Posterior vena cava (tissue), 2 donors: ENCODE measurements at places on chromosomes 13 and 19.
A peak's percentile ranks its signal among the peaks of the same experiment; 100 is the strongest.

DNA sequence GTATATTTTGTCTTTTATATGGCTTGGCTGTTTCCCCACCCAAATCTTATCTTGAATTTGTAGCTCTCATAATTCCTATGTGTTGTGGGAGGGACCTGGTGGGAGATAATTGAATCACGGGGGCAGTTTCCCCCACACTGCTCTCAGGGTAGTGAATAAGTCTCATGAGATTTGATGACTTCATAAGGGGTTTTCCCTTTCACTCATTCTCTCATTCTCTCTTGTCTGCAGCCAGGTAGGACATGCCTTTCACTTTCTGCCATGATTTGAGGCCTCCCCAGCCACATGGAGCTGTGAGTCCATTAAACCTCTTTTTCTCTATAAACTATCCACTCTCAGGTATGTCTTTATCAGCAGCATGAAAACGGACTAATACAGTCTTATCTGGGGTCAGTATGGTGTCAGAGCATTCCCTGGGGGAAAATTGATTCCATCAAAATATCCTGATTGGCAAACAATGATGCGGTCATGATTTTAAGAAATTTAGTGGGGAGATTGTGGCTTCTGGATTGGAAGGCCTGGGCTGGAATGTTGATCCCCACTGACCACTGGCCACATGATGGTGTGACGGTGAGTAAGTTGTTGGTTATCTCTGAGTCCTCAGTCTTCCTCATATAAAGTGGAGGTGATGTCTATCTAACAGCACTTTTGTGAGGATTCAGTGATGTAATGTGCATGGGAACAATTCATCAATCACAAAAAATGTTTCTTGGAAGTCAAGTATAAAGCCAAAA is 27.5 kb upstream of the ANKRD10 start:
- DNase-seq: no peak

DNA sequence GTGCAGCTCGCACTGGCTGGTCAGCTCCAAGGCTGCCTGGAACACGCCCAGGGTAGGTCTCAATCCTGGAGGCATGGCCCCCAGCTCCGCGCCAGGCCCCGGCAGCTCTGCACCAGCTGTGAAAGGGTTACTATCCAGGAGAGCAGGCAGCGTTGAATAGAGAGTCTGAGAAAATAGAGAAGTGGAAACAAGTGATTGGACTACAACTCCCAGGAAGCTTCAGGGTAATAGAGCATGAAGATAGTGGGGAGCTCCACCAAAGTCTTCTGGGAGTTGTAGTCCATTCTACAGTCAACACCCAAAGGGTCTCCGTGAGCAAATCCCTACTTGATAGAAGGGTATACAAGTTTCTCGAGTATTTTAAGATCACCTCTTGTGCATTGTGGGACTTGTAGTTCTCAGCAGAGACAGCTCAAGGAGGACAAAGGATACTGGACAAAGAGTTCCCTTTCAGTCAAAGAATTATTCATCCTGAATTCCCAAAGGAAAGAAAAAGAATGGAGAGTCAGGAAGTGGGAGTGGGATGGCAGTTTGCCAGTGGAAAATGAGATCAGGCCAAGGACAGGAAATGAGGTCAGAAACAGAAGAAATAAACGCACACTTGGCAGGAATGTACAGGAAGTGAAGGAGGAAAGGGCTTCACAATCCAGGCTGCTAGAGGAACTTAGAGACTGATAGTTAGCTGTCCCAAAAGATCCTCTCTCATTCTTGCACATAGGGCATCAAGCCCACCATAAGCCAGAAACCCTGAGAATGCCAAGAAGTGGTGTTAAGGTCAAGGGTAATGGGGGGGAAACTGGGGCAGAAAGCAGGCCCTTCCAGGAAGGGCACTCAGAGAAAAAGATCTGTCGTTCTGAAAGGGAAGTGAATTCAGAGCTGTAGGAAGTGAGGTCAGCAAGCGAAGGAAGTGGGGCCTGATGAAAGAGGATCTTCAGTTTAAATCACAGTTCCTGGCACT is 5.5 kb upstream of the MAMSTR start:
- no peak for DNase-seq

GRCh38 chr19:29285187-29285687 is 72.3 kb upstream of the UQCRFS1 start:
- no peak for DNase-seq

DNA sequence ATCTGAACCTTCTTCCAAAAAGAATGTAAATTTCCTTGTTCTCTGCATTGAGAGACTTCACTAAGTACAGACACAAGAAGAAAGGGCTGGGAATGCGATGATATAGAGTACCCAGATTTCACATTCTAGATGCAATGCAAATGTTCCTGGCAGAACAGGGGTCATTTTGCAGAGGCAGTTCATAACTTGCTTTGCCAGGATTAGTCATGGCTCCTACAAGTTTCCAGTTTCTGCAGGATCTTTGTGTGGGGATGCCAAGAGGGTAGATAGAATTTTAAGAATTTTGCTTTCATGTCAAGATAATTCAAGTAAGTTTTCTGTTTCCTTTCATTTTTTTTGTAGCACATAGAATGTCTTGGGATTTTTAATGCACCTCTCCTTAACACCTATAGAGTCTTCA is 181.2 kb downstream of the FGF9 start:
- no peak for DNase-seq

DNA sequence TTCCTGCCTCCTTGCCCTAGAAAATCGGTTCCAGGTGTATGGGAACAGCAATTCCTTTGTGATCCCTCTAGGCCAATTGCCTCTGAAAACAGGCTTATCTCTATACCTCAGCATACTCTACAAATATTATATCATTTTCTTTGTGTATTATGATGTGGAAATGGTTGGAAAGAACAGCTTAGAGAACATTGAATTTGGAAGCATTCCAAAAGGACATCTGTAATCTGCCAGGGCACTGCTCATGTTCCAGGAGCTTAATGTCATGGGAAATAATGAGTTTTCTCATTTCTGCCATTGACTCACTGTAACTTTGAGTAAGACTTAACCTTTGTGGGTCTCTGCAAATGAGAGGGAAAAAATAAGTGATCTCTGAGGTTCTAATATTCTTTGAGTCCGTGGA is 147.3 kb downstream of the UFM1 start:
- DNase-seq: no peak

- no peak for DNase-seq
Measured at GRCh38 chr19:10207026-10207425, 12.3 kb upstream of the DNMT1 start.

- DNase-seq: no peak
Measured at GRCh38 chr13:32627793-32628192, 41.5 kb downstream of the PDS5B start.

GRCh38 chr19:53906211-53907192 is 2.6 kb upstream of the CACNG7 start:
- peak; percentile 89 for DNase-seq

- no peak for DNase-seq
Measured at GRCh38 chr13:105282406-105283285, 1252.8 kb downstream of the EFNB2 start.

DNA sequence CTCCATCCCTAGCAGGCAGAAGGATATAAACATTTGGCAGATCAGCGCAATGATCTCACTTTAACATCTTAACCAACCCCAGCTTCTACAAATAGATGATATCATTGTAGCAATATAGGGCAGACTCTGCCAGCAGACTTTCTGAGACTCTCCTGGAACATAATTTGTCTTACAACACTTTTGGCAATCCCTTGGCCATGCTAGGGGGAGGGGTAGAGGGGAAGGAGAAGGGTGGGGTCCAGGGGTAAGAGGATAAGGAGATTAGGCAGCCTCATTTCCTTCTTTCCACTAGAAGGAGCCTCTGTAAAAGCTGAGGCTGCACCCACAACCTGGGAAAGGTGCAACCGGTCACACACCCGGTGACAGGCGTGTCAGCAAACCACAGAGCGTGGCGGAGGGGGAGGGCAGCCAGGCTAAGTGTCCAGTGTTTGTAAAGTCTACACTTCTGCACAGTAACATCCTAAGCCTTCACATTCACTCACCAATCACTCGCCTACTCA is 8.7 kb upstream of the UBAC2 start:
- no peak for DNase-seq

- DNase-seq: no peak
Measured at GRCh38 chr19:3958836-3959765, 11.8 kb downstream of the DAPK3 start.

DNA sequence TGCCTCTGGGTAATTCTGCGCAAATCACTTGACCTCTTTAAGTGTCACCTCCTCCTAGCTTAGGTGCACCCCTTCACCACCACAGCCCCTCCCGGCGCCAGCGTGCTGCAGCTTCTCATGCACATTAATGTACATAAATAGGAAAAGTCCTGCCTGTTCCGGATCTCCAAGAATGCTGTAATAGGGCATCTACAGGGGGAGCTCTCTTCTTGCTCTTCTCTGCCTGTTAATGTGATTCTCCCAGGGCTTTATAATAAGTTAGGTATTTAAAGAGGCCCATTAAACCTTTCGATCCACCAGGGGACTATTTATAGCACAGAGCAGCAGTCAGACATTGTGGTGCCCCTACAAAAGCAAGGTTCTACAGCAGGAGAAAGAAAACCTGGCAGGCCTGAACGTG is 35.3 kb downstream of the SOX1 start:
- DNase-seq: no peak

DNA sequence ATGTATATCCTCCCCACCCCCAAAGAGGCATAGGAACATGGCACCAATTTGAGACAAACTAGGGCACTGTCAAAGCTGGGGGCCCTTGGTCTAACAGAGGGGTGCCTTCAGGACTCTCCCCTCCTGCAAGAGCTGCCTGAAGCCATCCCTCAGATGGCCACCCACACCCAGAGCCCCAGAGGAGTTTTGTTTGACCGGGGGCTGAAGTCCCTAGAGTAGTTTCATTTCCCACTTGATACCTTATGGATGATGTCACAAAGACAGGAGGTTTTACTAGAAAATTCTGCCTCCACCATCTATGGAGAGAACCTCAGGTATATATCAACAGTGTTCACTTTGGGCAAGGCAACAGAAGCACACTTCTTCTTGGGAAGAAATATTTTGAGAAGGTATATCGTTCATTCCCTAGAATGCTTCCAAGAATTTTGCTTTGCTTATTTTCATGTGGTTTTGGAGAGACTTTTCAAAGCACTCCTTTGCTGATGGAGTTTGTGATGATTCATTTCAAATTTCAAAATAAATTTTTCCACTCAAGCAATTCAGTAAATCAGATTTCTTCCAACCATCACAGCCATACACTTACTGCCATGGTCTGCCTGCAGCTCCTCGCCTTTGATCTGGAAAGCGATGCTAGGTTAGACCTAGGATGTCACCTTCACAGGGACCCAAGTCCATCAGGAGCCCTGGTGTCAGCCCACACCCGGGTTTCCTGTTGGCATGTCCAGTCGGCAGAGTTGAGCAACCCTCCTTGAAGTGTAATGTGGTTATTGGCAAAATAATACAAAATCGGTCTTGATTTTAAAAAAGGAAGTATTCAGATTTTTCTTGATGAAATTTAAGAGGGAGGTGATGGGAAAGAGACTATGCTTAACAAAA is 207.0 kb downstream of the SHISA2 start:
- no peak for DNase-seq

- no peak for DNase-seq
Measured at GRCh38 chr19:39969681-39970424, 1.1 kb upstream of the PSMC4 start.

DNA sequence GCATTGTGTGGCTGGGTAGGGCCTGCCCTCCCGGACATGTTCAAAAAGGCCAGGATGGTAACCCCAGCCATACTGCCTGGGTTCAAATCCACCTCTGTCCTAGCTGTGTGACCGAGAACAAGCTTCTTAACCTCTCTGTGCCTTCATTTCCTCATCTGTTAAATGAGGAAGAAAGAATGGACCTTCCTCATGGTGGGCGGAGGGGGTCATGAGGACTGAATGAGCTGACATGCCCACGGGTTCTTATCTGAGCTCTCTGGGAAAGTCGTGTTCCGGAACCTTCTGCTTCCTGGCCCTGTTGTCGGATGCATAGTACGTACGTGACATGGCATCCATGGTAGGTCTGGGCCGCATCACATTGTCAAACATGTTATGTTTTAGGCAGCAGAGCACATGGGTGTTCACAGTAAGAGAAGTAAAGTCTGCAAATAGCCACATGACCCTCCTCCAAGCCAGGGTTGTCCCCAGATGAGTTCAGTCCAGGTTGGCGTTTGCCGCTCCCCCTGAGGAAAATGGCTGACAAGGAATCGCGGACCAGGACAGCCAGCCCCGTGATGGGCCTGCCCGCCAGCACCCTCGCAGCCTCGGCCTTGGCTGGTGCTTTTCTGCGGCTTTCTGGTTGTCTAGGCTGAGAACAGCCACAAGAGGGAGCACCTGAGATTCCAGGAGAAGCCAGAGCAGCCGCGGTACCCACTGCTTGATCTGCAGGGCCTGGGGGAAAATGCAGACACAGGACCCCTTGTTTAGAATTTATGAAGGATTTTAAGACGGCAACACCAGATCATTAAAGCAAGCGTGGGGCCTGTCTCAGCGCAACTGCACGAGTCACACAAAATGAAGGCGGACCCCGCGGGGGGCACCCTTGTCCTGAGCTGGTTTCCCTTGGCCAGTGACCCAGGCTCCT is 2.4 kb upstream of the NTN5 start:
- DNase-seq: peak; percentile 92

DNA sequence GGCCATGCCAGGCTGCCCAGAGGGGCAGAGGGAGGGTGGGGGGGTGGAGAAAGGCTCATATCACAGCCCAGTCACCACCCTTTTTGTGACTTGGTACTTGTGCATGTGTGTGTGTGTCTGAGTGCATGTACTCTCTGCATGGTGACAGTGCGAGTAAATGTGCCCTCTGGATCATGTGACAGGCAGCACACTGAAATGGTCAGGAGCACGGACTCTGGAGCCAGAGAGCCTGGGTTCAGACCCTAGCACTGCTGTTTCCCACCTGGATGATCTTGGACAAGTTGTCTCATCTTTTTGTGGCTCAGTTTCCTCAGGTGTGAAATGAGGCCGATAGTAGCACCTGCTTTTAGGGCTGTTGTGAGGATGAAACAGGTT is 2.0 kb downstream of the CIC start:
- DNase-seq: no peak

- no peak for DNase-seq
Measured at GRCh38 chr19:40234429-40235237, 8.1 kb upstream of the CCNP start.

- DNase-seq: no peak
Measured at GRCh38 chr13:60990032-60990733, 425.5 kb downstream of the PCDH20 start.

- DNase-seq: no peak
Measured at GRCh38 chr13:73880365-73880764, 253.8 kb downstream of the KLF12 start.

GRCh38 chr19:31674503-31675192 is 325.4 kb upstream of the TSHZ3 start:
- no peak for DNase-seq

GRCh38 chr19:53432088-53432661 is 391 bp downstream of the ZNF761 start:
- DNase-seq: no peak

- no peak for DNase-seq
Measured at GRCh38 chr13:51063909-51064308, 47.2 kb downstream of the C13orf42 start.

DNA sequence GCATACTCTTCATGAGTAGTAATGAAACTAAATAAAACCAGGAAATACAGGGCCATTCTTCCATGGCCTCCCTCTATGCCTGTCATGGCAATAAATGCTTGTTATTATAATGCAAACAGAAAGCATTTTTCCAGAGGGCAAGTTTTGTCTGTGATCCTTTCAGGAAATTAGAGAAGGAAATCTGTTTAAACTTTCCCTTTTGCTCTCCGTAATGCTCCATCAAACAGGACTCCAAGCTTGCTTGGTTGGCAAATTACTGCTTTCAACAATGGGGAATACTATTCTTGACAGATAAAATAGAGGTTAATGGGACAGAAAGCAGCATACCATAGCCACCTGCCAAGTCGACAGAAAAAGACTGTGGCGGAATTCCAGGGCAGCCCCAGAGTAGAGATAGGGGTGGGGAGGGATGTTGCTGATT is 252.5 kb downstream of the LHFPL6 start:
- no peak for DNase-seq
